ENCODE measurements at places on chromosomes 5 and 9. TPM values are rescaled to one million over a fixed set of nuclear protein-coding genes. Genes with fewer than 3 reads are reported as not detected.

The TTC23L gene
- polyA plus RNA-seq, result 5.0 TPM

DNA sequence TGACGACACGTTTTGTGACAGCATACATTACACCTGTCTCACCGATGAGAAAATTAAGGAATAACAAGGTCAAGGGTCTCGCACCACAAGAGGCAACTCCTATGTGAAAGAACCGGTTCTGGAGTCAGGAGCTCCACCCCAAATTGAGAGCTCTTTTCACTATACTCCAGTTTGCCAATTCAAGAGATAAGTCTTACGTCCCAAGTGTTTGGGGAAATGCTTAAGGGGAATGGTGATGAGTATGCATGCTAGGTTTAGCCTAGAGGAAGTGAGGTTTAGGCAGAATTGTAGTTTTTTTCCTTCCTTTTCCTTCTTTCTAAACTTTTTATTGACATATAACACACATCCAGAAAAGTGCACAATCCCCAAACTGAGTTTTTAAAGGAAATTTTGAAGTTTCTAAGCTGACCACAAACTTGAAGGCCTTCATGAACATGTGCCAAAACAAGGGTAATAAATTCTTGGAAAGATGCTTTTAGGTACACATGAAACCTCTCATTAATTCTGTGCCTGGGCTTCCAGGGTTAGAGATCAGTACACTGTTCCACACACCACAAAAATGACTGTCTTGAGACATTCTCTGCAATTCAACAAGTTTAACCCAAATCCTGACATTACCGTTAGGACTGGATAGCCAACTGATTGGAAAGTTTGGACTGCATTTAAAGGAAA, 127.6 kb upstream of the SLC1A3 start:
- no peak for DNase-seq

- DNase-seq, result no peak
Observed at GRCh38 chr9:110047955-110048402, 160.0 kb downstream of the C9orf152 start.

DNA sequence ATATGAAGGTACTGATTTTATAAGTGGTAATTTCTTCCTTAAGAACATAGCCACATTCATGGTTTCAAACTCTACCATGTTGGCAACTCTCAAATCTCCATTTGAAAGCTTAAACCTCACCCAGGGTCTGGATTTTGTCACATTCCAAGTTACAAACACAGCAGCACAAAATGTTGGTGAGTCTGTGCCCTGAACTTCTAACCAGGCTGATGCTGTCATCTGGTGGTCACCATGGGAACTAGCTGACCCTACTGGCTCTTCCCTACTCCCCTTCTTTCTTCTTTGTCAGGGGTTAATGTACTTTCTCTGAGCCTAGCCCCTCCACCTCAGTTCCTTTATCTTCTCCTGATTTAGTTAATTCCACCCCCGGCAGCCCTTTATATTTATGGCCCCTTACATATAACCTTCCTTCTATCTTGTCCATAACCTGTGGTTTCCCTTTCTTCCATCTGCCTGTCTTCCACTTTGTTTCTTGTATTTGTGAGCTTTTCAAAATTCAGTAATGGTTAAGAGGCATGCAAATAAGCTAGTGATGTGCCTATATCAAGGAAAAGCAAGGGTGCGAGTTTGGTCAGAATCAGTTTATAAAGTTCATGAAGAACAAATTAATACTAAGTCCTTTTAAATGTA, 35.9 kb downstream of the TGFBR1 start:
- DNase-seq, result peak; percentile 22

- DNase-seq, result no peak
Observed at GRCh38 chr9:135001526-135001925, 83.8 kb upstream of the FCN1 start.

DNA sequence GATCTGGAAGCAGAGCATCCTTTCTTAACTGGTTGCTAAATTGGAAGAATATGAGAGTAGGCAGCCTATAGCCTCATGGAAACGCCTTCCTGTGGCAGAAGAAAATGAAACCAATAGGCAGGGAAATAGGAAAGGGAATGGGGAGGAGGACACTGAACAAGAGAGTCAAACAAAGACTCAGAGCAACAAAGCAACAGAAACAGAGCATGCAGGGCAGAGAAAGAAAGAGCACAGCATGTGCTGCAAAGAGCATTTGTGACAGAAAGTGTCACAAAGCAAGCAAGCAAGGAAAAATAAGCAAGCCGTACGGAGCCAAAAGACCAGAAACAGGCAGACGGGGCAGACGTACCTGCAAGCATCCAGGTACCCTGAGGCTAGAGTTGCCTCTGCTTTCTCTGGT, 123.1 kb downstream of the RAPGEF6 start:
- no peak for DNase-seq

GRCh38 chr9:18496256-18497000, 22.5 kb downstream of the ADAMTSL1 start:
- DNase-seq, result no peak

DNA sequence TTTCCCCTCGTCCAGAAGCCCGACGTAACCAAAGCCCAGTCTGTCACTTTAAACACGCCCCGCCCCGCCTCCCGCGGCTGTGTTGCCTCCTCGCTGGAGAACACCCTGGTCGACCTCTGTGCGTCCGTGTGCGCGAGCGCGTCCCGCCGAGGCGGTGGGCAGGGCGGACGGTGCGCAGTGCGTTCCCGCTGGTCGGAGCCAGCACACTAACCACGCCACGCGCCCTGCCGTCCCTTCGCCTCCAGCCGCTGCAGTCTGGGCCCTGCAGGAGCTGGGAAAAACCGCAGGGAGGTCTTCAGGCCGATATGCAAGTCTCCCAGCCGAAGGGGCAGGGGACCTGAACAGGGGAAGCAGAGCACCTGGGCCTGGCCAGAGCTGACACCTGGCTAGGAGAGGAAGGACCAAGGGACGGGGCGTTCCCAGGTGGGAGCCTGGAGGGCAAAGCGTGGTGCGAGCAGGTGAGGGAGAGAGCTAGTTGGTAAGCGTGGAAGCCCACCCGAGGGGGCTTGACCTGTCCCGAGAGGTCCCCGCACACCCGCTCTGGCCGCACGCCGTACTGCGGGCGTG, 1.3 kb upstream of the PHPT1 start:
- no peak for DNase-seq

- DNase-seq, result no peak
Observed at GRCh38 chr5:96340357-96340756, 92.7 kb downstream of the PCSK1 start.

GRCh38 chr9:1639166-1639565, 376.0 kb upstream of the SMARCA2 start:
- DNase-seq, result no peak

GRCh38 chr5:23655674-23656073, 148.3 kb downstream of the PRDM9 start:
- DNase-seq, result no peak

DNA sequence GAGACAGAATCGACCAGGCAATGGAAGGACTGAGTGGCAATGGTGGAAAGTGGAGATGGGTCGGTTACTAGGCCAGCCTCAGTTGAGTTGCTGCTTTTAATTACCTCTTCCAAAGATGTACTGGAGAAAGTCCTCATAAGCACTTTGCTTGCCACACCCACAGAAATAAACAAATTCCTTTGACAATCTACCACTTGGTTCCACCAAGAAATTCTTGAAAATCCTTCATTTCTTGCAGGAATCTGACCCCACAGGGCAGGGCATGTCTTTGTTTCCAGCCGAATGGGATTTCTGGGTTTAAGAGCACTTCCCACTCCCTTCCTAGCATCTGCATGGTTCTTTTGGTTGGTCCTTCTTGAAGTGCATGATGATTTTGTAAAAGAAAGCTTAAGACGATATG, 54.5 kb downstream of the ADAMTS12 start:
- DNase-seq, result no peak

- no peak for DNase-seq
Observed at GRCh38 chr5:88722546-88723073, 160.4 kb downstream of the MEF2C start.
